ENCODE measurements at places on chromosomes 2 and 18.

DNA sequence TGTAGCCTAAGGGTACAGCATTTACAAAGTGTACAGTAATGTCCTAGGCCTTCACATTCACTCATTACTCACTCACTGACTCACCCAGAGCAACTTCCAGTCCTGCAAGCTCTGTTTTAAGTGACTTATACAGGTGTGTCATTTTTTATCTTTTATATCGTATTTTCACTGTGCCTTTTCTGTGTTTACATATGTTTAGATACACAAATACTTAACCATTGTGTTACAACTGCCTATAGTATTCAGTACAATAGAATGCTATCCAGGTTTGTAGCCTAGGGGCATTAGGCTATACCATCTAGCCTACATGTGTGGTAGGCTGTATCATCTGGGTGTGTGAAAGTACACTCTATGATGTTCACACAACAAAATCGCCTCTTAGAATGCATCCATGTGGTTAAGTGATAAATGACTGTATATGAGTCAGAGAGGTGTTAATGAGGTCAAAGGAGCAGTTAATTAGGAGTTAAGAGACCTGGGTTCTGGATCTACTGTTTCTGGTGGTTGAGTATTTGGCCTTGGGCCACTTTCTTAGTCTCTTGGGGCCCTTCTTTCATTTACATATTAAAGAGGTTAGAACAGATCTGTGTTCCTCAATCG, 149.1 kb downstream of the GREB1L start:
- DNase-seq: no peak

- DNase-seq: no peak
Observed at GRCh38 chr2:164967781-164968228, 12.5 kb upstream of the SLC38A11 start.

DNA sequence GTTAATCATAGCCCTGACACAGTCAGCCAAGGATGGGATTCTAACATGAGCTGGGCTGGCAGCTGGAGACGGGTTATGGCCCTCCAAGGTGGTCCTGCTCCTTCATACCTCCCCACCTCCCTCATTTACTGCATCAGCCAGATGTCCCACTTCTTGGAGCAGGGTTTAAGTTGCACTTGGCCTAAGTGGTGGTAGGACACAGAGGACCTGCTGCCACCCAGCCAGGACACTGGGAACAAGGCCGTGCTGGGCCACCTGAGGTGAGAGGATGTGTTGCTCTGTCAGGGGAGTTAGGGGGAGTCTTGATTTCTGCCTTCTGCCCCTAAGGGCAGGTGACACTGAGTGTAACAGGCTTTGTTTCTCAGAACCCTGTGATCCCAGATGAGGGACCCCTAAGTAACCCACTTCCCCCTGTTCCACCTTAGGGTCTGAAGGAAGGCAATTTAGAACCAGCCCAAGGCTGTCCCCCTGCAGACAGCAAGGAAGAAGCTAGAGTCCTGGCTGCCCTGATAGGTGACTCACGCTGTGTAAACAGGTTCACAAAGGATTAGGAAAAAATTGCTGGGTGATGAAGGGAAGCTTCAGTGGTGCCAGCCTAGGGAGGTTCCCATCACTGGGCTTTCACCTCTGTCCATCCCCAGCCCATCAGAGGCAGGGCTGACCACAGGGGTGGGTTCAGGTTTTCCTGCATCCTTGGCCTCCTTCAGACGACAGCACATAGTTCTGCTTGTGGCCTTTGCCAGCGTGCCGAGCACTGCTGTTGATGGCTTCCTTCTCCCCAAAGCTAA, 114.3 kb upstream of the MCFD2 start:
- DNase-seq: no peak

DNA sequence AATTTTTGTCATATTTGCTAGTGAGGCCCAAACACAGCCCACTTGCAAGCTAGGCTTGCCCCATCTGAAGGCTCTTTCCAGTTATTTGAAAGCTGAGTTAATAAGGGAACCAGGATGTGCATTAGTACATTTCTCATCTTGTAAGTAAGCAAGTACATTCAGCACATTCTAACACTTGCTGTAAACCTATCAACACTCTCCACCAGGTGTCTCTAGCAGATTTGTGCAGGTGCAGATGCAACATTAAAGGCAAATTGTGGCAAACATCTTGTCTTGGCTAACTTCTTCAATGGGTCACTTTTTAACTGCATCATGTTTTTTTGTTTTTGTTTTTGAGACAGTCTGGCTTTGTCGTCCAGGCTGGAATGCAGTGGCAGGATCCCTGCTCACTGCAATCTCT, 25.3 kb upstream of the MFSD6 start:
- no peak for DNase-seq

GRCh38 chr2:28251337-28251736, 141.3 kb upstream of the FOSL2 start:
- no peak for DNase-seq

- DNase-seq: no peak
Observed at GRCh38 chr2:29650631-29651097, 270.7 kb downstream of the ALK start.

DNA sequence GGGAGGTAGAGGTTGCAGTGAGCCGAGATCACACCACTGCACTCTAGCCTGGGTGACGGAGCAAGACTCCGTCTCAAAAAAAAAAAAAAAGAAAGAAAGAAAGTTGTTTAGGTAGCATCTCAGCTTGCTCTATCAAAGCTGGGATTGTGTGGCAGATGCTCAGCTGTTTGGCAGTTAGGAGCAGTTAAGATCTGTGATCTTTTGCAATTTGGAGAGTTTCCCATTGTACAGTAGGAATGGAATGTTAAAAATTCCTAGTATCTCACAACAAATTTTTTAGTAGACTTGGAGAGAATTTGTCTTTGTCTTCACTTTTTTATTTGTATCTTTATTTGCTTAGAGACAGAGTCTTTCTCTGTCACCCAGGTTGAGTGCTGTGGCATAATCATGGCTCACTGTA, 122.9 kb upstream of the UNC80 start:
- DNase-seq: no peak

GRCh38 chr18:23652232-23652631, 10.5 kb downstream of the ANKRD29 start:
- no peak for DNase-seq

- DNase-seq: no peak
Observed at GRCh38 chr2:206611191-206611590, 31.1 kb upstream of the FAM237A start.

- no peak for DNase-seq
Observed at GRCh38 chr2:17422061-17422460, 96.2 kb downstream of the RAD51AP2 start.

GRCh38 chr2:208234786-208235185, 20.1 kb downstream of the IDH1 start:
- no peak for DNase-seq
